ENCODE measurements at places on chromosomes 1 and 21.

DNA sequence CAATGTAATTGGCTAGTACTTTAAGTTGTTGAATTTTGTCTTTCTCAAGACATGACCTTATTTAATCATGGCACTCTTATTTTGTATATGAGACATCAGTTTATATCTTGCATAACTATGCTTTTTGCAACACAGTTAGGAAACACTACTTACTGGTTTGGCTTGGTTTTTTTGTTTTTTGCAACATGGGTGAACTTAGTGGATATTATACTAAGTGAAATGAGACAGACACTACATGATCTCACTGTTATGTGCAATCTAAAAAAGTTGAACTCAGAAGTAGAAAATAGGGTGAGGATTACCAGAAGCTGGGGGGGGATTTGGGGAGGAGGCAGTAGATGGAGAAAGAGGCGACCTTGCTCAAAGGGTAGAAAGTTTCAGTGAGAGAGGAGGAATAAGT, 132.1 kb downstream of the PLA2G4A start:
- no peak for DNase-seq

DNA sequence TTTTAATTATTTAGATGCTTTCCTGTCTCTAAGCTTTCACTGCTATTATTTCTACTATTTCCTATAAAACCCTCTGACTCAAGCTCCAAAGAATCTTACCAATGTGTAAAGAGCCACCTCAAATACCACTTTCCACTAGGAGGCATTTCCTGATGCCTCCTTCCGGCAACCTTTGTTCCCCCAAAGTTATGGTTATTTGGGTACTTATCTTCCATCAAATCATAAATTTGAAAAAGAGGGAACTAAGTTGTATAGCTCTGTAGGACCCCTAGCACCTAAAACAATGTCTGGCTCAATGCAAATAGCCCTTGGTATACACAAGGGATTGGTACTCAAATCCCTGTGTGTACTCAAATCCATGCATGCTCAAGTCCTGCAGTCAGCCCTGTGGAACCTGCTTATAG, 79.6 kb downstream of the NME7 start:
- DNase-seq: no peak

DNA sequence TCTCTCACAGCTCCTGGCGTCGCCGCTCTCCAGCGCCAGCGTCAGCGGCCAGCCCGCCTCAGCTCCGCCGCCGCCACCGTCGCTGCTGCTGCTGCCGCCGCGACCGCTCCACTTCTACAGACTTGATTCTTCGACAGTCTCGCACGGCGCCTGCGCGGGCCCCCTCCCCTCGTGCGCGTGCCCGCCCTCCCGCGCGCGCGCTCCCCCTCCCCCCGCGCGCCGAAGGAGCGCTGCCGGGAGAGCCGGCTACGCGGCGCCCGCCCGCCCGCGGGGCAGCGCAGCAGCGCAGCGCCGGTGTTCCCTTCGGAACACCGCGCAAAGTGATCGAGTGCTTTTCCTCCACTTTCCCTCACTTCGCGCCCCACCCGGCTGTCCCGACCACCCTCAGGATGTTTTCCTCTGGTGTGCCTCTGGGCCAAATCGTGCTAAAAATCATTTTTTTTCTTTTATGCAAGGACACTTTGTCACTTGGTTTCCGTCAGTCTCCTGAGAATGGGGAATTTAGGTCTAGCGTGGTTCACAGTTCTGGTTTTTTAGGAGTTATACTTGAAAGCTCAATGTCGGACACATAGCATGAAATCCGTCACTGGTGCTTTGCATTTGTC, at the start of gene IRF2BP2:
Gene IRF2BP2, minus strand, starts transcription at position 118 of the 605 bp plus-strand sequence. CDS start 684 bp downstream, outside the sequence.
- DNase-seq: peak; percentile 81

DNA sequence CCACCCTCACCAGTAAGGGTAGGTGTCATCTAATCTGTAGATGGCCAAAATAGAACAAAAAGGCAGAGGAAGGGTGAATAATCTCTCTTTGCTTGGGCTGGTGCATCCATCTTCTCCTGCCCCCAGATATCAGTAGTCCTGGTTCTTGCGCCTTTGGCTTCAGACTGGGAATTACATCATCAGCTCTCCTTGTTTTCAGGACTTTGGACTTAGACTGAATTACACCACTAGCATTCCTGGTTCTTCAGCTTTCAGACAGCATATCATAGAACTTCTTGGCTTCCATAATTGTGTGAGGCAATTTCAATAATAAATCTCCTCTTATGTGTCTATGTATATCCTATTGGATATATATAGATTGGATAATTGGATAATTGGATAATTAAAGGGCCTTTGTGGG, 403.0 kb upstream of the USP24 start:
- no peak for DNase-seq

DNA sequence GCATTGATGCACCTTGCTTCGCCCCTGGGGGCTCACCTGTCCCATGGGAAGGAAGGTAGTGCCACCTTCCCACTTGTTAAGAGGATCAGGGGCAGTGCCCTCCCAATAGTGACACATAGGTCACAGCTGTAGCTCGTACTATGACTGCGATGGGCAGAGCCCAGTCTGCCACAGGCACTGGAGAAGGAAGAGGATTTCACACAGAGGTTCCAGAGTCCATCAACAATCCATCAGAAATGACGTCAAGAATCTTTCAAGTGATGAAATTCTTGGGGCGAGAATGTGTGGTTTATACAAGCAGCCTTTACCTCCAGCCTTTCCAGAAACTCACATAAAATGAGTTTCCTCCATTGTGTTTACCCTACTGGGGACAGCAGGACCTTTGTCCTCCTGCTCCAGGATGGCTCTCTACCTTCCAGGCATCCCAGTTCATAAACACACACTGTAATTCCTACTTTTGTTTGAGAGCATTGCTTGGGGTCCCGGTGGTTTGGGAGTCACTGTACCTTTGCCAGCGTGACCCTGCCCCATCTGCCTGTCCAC, 260.6 kb upstream of the VAMP3 start:
- DNase-seq: no peak

DNA sequence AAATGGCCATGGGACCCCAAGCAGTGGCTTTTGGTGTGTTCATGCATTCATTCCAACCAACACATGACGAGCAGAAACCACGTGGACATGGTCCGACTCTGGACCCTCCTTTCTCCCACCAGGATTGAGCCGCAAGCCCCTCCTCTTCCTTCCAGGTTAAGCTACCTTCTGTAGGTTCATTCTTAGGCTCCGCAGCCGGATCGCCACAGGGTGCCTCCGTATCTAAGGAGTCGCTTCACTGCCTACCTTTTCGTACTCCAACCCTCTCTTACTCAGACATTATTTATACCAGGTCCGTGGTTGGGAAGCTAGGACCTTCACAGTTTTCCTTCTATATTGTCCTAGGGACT, 63.6 kb downstream of the RHBG start:
- no peak for DNase-seq

DNA sequence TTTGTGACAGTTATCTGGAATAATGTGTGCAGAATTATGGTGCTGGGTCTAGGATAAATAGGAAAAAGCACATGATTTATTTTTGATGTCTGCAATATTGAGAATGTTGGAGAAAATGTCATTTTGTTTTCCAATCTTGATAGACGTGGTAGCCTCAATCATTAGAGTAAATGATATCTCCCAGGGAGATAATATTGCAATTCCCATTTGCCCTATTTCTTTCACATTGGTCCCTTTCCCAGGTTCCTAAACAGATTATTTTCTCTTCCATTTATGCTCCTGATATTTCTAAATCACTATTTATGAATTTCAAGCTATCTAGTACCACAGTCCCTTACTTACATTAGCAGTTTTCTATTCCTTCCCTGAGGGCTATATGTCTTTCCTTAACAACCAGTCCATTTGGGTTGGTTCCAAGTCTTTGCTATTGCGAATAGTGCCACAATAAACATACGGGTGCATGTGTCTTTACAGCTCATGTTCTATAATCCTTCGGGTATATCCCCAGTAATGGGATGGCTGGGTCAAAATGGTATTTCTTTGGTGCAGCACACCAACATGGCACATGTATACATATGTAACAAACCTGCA, 447.3 kb downstream of the PLA2G4A start:
- no peak for DNase-seq

DNA sequence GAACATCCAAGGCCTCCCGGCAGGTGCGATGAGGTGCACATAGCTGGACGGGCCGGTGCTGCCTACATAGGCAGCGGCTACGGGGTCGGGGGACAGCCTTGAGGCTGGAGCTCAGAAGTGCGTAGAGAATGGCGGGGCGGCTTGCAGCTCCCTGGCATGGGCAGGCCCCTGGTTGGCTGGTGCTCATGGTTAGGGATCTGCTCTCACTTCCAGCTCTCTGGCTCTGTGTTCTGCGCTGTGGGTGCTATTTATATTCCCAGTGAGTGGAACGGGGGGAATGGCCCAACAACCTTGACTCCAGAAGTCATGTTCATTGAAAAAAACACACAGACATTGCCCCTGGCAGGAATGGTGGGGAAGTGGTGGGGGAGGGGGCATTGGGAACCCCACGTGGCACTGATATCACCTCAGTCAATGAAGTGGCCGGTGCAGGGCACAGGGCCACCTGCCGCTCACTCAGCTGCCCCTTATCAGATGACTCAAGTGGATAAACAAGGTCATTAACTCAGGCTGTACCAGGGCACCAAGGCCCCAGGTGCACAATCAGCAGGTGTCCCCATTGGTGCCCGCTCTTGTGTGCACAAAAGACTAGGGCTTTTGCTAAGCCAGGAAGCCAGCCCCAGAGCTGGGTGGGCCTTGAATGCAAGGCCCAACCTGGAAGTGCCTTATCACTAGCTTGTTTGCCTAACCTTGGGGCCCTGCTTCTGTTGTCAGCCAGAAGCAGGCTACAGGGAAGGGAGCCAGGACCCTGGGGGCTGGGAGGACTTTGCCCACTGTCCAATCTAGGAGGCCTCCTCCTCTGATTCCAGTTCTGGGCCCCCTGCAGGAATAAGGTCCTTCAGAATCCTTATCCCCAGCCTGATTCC, at the start of gene NR0B2:
Gene NR0B2, minus strand, starts transcription at position 222 of the 866 bp plus-strand sequence. Its CDS starts 35 bp downstream, at position 187.
- DNase-seq: no peak

DNA sequence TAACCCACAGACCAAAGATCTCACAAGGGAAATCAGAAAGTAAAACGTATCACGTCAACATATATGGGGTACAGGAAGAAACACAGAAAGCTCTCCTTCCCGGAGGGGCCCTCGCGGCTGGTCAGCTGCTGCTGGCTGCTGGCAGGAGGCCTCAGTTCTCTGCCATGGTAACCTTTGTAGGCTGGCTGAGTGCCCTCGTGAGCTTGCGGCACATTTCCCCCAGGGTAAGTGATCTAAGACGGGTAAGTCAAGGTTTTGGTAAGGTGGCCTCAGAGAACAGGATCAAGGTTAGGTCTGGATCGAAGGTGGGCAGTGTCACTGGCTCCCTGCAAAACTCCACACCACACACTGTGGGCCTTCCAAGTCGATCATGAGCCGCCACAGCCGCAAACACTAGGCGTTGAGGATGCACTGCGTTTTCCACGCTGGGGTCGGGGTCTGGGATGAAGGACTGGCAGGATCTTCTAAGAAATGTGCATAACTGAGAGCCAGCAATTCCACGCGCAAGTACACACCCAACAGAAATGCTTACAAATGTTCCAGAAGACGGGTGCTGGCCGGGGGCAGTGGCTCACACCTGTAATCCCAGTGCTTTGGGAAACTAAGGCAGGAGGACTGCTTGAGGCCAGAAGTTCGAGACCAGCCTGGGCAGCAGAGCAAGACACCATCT, 33.9 kb downstream of the WDR4 start:
- DNase-seq: no peak

DNA sequence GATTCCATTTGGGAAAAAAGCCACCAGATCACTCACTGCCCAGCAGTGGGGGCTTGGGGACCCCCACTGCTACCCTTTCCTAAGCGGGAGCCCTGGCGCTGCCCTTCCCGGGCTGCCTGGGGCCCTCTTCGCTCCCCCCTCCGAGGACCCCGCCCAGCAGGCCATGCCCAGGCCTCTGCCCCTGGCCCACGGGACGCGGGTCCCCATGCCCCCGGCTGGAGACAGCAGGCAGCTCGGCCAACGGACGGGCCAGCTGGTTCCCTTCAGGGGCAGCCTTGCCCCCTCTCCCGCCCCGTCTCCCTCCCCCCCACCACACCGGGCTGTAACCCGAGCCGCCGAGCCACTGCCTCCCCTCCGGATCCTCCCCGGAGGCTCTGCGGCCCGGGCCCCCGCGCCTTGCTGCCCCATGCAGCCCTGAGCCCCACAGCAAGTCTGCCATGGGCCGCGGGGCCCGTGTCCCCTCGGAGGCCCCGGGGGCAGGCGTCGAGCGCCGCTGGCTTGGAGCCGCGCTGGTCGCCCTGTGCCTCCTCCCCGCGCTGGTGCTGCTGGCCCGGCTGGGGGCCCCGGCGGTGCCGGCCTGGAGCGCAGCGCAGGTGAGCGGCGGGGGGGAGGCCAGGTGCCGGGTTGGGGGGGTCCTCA, at the start of gene MMP23B:
Gene MMP23B, plus strand, starts transcription at position 392 of the 639 bp plus-strand sequence. Its CDS starts 46 bp downstream, at position 438.
- no peak for DNase-seq

DNA sequence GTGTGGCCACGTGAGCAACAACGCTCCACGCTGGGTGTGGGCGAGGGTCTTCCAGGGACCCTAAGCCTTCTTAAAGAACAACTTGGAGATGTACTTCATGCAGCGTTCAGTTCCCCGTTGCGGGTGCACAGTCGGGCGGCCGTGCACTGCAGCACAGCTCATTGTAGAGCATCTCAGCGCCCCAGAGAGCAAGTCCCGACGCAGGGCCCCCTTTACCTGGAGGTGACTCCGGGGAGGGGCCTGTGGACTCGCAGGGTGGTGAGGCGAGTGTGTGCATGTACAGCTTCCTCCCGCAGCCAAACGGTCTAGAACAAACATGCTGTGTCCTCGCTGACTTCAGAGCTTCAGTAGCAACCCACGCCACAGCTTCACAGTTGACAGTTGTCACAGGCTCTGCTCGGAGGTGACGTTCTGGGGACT, 19.5 kb downstream of the RRP1 start:
- DNase-seq: no peak

- DNase-seq: no peak
Observed at GRCh38 chr1:200153277-200154055, 126.0 kb downstream of the NR5A2 start.

GRCh38 chr1:228217551-228218344, 9.9 kb downstream of the OBSCN start:
- DNase-seq: no peak

GRCh38 chr1:219733511-219734174, 120.7 kb upstream of the ZC3H11B start:
- DNase-seq: no peak

GRCh38 chr1:20551945-20552727, at the start of gene FAM43B:
TSS of gene FAM43B (plus strand) at chr1:20552573. CDS start at chr1:20552974, 401 bp downstream.
- no peak for DNase-seq

DNA sequence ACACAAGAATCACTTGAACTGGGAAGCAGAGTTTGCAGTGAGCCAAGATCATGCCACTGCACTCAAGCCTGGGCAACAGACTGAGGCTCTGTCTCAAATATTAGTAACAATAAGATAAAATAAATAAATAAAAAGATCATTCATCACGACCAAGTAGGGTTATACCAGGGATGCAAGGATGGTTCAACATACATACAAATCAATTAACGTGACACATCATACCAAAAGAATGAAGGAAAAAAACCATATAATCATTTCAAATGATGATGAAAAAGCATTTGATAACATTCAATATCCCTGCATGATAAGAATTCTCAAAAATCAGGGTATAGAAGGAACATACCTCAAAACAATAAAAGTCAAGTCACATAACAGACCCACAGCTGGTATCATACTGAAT, 38.3 kb downstream of the PHTF1 start:
- no peak for DNase-seq

DNA sequence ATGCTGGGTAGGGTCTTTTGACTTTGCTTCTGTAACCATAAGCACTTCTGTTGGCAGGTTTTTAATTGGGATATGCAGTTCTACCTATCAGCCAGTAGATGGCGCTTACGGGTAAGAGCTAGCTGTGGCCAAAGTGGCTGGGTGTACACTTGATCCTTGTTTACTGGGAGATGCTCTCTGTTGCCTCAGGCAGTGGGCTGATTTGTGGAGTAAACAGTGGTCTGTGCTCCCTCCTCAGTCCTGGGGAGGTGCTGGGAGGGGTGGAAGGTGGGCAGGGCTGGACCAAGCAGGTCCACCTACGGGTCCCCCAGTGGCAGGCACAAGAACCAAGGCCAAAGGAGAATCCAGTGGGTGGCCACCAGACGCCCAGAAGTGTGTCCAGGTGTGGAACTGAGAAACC, 43.4 kb downstream of the RALGPS2 start:
- DNase-seq: no peak

Data from activated T-helper 1 cell treated with Interleukin-2 at 50 U/mL for 16 hours (primary cell).